GM04504 (cell line): ENCODE measurements at places on chromosomes 7 and 10.

- DNase-seq = no peak
Measured at GRCh38 chr10:71053169-71053895, 159.0 kb upstream of the UNC5B start.

DNA sequence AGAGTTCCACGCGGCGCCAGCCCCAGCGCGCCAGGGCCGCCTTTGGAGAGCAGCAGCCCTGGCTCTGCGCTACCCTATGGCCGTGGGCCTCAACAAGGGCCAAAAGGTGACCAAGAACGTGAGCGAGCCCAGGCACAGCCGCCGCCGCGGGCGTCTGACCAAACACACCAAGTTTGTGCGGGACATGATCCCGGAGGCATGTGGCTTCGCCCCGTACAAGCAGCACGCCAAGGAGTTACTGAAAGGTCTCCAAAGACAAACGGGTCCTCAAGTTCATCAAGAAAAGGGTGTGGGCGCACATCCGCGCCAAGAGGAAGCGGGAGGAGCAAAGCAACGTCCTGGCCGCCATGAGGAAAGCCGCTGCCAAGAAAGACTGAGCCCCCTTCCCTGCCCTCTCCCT is 144.1 kb downstream of the SRPK2 start:
- no peak for DNase-seq

DNA sequence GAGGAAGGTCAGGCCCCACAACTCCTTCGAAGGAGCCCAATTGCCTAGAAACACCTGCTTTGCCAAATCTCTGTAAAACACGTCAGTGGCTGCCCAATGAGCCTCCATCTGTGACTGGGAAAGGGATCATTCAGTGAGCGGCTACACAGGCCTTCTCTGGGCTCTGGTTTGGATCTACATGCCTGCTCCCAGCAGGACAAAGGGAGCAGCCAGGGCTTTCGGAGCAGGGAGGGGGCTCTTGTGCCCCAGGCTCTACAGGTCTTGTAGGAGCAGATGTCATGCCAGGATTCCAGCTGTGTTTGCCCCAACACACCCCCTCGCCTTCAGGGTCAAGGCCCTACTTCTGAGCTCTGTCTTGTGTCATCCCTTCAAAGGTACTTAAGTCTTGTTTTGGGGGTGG is 73.5 kb downstream of the CLEC2L start:
- no peak for DNase-seq

- no peak for DNase-seq
Measured at GRCh38 chr10:101932183-101932582, 88.6 kb upstream of the KCNIP2 start.
